Stimulated activated CD4-positive, alpha-beta T cell treated with anti-CD3 and anti-CD28 coated beads, Interleukin-1b, Interleukin-23, amount 100 ng/mL, for 1 hour (primary cell): ENCODE measurements at places on chromosomes 16 and 17.

DNA sequence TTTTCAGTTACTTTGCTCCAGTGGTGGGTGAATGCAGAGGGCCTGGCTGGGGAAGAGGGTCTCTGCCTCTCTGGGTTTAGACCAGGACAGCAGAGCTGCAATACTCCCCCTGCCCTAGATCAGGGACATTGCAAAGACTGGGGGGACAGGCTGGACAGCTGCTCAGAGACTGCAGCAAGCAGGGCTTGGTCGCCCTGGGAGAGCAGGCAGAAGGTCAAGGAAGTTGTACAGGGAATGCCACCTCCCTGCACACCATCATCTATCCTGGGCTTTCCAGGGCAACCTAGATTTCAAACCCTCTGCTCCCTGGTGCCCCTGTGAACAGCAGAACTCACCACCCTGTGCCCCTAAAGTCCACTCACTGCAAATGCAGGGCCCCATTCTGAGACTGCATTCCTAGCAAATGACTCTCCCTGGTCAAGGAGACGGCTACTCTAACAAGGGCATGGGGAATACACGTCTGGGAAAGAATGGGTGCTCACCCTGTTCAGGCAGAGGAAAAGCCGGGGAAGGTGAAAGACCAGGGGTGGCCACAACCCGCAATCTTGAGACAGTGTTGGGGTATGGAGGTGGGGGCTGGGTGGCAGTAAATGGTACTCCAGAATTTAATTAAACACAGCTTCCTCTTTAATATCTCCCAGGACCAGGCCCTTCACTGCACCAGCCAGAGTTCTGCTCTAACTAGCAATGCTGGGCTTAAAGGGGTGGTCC, 1.0 kb downstream of the KIFC3 start:
- no peak for DNase-seq

GRCh38 chr17:58605470-58605869, 86.4 kb downstream of the TEX14 start:
- DNase-seq = no peak

DNA sequence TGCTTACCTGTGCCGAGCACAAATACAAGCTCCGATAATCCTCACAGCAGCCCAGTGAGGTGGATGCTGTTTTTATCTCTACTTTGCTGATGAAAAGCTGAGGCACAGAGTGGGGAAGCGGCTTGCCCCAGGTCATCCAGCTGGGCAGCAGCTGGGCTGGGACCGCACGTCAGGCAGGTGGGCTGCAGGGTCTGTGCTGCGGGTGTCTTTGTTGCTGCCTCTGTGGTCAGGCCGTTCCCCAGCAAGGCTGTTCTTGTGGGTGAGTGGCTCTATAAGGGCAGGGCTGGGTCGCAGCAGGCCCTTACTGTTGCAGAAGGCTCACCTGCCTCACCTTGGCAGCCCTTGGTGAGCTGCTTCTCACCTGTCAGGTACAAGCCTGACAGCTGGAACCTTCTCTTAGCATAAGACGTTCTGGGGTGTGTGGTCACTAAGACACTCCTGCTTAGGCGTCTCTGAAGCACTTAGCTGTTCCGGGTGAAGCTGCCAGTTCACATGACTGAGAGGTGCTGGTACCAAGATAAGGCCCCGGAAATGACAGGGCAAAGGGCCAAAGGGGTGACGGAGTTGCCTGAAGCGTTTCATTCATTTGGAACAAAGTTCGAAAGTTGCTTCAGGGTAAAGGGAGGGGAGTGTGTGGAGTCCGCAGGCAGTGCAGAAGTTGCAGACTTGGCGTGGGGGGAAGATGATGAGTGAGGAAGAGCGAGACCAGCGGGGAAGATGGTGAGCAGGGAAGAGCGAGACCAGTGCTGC, 17.4 kb downstream of the IRF8 start:
- DNase-seq = no peak

GRCh38 chr16:22973522-22973921, 159.6 kb downstream of the HS3ST2 start:
- DNase-seq = no peak

DNA sequence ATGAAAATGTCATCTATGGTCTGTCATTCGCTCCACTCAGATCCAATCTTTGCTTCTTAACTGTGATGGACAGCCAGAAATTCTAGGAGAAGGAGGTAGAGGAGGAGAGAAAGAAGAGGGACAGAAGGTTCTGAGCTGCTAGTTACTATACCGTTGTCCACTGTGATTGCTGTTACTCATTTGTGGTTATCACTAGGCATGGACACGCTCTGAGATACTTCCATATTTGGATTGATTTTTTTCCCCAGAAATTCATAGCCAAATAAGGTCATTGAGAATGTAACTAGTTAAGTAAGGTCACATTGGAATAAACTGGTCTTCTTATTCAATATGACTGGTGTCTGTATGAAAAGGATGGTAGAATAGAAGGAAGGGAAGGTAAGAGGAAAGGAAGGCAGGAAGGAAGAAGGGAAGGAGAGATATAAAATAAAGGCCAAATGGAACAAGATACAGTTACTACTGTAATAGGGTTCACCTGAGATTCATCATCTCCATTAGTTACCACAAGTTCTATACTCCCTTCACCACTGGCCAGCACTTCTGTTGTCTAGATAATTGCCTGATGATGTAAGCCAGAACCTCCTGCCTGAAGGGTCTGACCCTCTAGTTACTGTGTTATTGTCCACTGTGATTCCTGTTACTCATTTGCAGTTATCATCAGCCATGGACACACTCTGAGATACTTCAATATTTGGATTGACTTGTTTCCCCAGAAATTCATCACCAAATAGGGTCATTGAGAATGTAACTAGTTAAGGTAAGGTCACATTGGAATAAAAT, 2.9 kb downstream of the KRTAP9-7 start:
- DNase-seq = no peak

DNA sequence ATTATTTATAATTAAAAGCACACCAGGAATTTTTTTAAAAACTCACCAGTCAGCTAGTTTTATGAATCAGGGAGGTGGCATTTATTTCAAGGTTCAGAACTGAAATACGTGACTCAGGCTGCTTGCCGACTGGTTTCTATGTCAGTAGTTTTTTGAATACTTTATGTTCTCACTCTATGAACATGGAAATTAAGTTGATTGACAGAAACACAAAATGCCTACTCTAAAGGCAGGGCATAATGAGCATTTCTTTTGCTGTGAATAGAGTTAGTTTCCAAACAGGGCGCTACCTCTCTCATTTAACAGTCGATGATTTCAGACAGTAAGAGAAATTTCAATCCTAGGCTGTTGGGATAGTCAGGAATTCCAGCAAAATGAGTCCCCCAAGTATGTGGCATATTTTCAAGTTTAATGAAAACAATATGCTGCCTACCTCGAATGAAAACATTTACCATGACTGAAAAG, 6.7 kb downstream of the HS3ST3B1 start:
- no peak for DNase-seq
